ENCODE measurements at places on chromosomes 4 and X.

DNA sequence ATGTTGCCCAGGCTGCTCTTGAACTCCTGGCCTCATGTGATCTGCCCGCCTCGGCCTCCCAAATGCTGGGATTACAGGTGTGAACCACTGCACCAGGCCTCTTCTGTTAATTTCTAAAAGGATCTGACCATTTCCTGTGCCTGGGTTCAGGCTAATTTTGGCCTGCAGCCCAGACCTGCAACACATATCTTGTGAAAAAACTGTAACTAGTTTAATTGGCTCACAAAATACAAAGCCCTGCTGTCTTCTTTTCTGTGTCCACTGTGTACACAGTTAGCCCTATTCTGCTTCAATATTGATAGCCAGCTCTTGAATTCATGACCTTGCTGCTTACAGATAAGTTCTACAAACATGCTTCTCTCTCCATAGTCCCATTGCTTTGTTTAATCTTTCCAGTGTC, 753.5 kb downstream of the PDHA2 start:
- no peak for DNase-seq

DNA sequence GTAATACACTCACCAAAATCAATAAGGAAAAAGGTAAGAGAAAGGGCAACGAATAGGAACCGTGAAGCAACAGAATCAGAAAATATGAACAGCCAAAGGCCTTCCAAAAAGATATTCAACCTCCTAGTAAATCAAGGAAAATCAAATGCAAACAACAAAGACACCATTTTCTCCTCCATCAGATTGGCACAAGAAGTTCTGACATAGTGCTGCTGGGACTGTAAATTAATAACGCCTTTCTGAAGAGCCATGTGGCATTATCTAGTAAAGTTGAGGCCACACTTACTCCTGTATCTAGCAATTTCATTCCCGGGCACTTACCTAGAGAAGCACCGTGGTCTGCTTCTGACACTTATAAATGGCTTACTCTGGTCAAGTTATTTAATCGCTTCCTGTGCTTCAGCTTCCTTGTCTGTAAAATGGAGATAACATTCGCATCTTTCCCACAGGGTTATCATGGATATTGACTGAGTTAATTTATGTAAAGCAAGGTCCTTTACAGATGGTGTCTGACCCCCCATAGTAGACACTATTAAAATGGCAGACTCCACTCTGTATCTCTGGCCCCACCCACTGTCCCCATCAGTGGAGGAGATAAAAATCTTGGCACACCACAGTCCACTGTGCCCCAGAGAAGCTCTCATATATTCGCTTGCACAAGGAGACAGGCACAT, 20.5 kb upstream of the ENPP6 start:
- DNase-seq, result no peak

GRCh38 chr4:174600391-174600790, 78.1 kb upstream of the HPGD start:
- DNase-seq, result no peak

GRCh38 chr4:168712316-168712890, 215.6 kb downstream of the PALLD start:
- DNase-seq, result no peak

DNA sequence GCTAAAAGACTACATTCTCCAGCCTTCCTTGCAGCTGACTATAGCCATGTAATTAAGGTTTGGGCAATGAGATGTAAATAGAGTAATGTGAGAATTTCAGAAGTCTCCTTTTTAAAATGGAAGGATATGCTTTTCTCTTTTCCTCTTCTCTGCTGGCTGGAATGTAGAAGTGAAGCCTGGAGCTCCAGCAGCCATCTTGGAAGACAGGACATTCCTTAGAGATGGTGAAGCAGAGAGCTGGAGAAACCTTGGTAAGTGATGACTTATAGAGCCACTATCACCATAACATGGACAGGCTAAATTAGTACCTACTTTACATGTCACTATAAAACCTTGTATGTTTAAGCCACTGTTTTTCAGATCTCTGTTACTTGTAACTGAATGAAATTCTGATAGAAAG, 48.0 kb downstream of the RASL11B start:
- DNase-seq, result no peak

- DNase-seq, result no peak
These were observed 45.8 kb upstream of the IL21 start for GRCh38 chr4:122666527-122667245.

All from iPS-NIHi11 (cell line).